ENCODE measurements at places on chromosomes 3 and 15.

- DNase-seq: no peak
These were observed 277.6 kb downstream of the THSD4 start for GRCh38 chr15:71392861-71393283.

DNA sequence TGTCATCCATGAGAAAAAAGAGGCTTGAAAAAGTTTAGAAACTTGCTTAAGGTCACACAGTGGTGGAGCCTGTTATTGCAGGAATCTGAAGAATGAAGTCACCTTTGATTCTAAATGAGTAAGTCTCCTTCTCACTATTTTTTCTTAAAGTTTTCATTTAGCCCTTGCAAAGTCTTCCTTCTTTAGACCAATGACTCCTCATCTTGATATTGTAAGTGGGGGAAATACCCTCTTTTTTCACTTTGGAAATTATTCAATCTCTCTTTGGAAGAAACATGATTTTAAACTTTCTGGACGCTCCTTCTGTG, 787 bp upstream of the SLMAP start:
- DNase-seq: peak; percentile 72

DNA sequence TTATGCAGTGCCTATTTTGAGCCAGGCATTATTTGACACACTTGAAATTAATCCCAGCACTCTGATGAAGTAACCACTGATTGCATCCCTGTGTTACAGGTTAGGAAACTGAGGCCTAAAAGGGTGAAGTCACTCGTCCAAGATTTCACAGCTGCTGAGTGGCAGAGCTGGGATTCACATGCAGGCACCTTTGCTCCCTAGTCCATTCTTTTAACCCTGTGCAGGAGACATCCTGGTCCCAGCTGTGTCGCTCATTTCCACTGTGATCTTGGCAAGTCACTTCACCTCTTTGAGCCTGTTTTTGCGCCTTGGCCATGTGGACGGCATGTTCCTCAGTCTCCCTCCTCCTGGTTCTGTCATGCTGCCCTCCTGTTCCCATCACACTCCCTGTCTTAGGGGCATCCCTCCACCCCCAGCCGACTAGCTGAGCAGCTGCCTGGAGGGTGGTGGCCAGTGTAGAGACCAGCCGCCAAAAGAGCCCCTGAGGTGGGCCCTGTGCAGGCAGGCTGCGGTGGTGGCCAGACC, 70.6 kb downstream of the SMAD6 start:
- no peak for DNase-seq

DNA sequence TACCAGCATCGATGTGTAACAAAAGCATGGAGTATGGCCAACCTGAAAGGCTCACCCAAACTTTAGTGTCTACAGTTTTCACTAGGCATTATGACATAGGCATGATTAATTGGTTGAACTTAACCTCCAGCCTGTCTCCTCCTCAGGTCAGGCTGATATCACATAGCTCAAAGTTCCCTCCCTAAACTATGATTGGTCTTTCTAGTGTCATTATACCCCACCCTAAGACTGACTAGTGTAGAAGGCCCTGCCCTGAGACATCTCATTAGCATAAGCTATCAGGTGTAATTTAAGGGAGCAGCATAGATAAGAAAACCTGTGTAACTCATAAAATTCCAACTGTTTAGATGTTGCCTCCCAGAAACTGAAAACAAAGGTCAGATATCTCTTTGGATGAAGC, 195.2 kb downstream of the ALCAM start:
- no peak for DNase-seq

DNA sequence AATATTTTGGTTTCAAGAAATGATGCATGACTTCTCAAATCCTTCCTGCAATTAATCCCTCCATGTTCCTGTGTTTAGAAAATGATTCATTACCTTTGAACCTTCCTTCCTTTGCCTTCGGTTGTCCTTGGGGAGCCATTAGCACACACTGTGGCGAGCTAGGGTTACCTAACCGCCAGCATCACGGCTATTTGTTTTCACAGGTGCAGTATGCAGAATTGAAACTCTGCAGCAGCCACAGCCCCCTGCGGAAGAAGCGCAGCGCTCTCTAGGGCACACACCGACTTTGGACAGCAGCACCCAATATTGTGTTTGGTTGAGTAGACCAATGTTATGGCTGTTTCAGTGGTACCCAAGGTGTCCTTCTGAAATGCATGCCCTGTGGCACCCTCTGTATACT, 247.4 kb downstream of the MCTP2 start:
- no peak for DNase-seq

GRCh38 chr3:102207151-102207571, 227.7 kb upstream of the ZPLD1 start:
- DNase-seq: no peak

GRCh38 chr3:113574213-113574612, 41.9 kb downstream of the SIDT1 start:
- DNase-seq: no peak

GRCh38 chr3:170914690-170915089, 6.3 kb upstream of the EIF5A2 start:
- DNase-seq: no peak

DNA sequence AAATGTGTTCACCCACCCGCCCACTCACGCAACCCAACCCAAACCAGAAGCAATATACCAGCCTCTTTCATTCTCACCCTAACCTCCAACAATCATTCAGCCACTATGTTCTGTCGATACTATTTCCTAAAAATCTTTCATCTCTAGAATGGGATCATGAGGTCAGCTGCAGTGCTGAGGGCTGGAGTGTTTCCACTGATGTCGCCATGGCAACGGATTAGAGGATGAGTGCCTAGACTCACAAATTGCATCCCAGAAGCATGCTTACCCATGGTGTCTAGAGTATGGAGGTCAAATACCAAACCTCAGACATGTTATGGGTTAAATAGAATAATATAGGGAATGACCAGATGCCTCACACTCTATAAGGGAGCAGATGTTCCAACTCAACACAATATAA, 138.5 kb downstream of the GABRB3 start:
- DNase-seq: no peak

- DNase-seq: no peak
These were observed 8.1 kb downstream of the MORF4L1 start for GRCh38 chr15:78880813-78881212.

DNA sequence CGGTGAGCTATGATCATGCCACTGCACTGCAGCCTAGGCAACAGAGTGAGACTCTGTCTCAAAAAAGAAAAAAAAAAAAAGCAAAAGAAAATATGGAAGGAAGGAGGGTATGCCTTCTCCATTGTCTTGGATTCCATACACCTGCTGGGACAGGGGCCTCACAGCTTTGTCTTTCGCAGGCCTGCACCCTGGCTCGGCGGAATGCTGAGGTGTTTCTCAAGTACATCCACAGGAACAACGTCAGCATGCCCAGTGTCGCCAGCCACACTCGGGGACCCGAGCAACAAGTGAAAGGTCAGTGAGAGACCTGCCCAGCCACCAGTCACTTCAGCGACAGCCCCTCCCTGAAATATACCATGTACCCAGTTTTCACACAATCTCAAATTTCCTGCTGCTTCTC, 288.5 kb upstream of the UMPS start:
- no peak for DNase-seq

GRCh38 chr3:188949456-188949855, 222.3 kb upstream of the TPRG1 start:
- no peak for DNase-seq

- no peak for DNase-seq
These were observed 59.6 kb downstream of the EIF3J start for GRCh38 chr15:44596511-44597010.

- no peak for DNase-seq
These were observed 198.7 kb upstream of the LYSMD4 start for GRCh38 chr15:99931703-99932603.

DNA sequence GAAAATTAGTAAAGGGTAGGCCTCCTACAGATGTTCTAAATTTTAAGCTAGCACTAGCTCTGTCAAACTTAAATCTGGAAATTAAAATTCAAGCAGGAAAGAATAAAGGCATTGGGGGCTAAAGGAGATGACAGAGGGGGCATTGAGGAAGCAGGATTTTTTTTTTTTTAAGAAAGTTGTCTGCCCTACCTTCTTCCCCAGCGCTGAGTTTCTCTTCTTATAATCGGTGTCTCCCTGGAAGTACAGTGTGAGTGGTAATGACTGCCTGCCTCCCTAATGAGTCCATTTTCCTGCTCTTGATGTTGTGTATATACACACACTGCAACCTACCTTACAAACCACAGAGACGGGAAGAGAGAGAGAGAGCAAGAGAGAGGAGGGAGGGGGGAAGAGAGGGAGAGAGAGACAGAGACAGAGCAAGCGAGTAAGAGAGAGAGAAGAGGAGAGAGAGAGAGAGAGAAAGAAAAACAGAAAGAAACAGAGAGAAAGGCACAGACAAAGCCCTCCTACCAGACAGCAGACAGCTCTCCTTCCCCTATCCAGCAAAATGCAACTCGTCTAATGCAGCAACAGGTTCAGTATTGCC, 47.0 kb downstream of the ZBTB20 start:
- peak; percentile 1 for DNase-seq

- DNase-seq: peak; percentile 19
These were observed 145.6 kb upstream of the SLC2A2 start for GRCh38 chr3:171172070-171172469.
